ENCODE measurements at places on chromosomes 12 and 14.

DNA sequence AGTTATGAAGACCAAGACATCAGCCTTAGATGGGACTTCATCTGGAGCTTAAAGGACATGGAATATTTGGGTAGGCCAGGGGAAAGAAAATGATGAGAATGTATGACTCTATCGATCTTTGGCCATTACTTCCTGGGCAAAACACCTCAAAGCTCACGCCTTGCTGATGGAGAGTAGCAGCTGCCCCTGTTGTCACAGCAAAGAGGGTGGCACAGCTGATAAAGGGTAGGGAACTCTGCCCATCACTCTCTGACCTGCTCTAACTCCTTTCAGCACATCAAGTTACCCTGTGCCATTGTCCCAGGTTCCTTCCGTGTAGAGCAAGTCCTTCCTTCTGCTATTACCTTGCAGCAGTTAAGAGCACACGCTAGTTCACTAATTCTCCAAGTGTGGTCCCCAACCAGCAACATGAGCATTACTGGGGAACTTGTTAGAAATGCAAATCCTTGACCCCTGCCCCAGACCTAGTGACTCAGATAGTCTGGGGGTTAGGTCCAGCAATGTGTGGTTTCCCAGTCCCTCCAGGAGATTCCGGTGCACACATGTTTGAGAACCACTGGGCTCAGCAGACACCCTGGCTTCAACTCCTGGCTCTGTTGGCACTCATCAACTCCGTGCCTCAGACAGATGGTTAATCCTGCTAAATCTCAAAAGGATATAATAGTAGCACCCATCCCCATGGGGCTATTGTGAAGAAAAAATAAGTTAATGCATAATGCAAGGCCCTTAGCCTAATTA lies 93.7 kb upstream of the EEA1 start:
- peak; percentile 74 for DNase-seq

DNA sequence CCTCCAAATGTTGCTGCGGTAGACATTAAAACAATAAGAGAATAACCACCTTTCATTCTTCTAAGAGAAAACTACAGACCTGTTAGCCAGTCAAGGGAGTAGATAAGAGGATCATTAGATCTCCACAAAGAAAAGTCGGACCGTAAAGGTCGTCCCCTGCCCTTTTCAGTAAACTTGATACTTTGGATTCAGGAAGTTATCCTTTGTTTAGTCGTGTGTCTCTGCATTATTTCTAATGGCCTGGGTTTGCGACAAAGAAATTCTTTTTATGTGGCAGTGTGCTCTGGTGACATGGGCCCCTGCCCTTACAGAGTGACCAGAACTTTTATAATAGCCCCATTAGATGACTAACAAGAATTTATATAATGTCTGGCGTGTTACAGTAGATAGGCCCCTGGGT lies 44.6 kb upstream of the EVL start:
- DNase-seq = no peak

GRCh38 chr14:100303179-100303578 lies 3.1 kb downstream of the SLC25A29 start:
- no peak for DNase-seq

DNA sequence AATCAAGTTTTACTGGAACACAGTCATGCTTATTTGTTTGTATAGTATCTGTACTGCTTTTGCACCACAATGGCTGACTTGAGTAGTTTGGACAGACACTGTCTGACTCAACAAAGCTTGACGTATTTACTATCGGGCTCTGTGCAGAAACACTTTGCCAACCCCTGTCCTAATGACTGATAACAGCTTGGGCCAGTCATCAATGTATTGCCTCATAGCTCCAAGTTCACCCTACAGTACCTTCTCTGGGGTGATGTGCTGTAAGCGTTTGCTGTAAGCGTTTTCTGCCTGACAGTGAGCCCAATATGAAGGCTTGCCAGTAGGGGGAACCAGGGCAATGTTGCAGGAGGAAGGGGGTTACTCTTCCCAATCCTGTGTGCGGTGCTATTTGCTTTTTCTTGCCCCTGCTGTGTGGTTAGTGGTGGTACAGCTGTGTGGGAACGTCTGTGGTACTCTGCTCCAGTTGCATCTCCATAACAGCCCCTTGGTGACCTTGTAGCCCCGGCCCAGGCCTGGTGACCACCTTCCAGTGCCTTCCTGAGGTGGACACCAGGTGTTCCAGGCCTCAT lies 5.4 kb upstream of the CCDC177 start:
- peak; percentile 81 for DNase-seq

- DNase-seq = no peak
Observed at GRCh38 chr14:100866666-100867630, 36.6 kb downstream of the RTL1 start.

- DNase-seq = no peak
Observed at GRCh38 chr12:93894391-93895088, 217.4 kb downstream of the CRADD start.

GRCh38 chr12:97474161-97474560 lies 11.6 kb downstream of the RMST start:
- DNase-seq = no peak

DNA sequence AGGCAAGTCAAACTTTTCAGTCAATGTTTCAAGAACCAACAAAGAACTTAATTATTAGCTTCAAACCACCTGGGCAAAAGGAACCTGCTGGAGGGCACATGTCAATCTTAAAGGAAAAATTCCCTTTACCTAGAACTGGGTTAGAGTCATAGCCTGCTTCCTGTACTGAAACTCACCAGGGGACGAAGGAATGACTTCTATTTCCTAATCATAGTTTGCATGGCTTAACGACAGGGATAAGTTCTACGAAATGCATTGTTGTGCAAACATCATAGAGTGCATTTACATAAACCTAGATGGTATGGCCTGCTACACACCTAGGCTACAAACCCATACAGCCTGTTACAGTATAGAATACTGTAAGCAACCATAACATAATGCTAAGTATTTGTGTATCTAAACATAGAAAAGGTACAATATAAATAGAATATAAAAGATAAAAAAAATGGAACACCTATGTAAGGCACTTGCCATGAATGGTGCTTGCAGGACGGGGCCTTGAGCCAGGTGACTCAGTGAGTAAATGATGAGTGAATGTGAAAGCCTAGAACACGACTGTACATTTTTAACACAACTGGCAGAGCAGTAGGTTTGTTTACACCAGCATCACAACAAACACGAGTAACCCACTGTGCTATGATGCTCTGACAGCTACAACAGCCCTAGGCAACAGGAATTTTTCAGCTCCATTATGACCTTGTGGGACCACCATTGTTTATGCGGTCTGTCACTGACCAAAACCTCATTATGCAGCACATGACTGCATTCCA lies 234.9 kb upstream of the CAND1 start:
- no peak for DNase-seq

- DNase-seq = no peak
Observed at GRCh38 chr14:69154779-69155178, 1.9 kb upstream of the DCAF5 start.

DNA sequence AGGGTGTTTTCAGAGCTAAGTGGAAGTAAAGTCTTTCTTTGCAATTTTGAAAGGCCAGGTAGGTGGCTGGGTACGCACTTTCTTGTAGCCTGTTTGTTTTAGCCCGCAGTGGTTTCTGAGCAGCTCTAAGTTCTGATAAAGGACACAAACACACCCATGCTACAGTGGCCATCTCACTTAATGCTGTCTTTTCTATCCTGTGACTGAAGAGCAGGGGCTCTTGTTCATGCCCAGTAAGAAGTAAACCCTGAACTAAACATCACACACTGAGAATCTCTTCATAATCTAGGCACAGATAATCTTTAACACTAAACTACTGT lies 427.2 kb downstream of the RAD51B start:
- no peak for DNase-seq

DNA sequence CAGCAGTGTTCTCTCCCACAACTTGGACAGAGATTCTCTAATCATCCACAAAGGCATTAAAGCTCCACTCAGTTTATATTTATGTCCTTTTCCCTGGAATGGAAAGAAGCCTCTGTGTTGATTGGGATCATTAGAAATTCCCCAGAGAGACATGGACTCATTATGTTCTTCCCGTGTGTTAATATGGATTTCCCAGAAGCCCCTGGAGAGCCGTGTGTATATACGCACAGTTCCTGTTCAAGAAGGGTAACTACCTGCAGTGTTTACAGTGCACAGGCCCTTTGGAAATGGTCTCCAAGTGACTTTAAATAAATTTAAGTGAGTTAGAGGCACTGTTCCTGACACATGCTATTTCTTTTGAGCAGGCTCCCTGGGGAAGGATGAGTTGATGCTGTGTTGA lies 428.0 kb upstream of the TMTC1 start:
- DNase-seq = no peak

GRCh38 chr12:131141514-131141913 lies 187.8 kb downstream of the ADGRD1 start:
- no peak for DNase-seq

DNA sequence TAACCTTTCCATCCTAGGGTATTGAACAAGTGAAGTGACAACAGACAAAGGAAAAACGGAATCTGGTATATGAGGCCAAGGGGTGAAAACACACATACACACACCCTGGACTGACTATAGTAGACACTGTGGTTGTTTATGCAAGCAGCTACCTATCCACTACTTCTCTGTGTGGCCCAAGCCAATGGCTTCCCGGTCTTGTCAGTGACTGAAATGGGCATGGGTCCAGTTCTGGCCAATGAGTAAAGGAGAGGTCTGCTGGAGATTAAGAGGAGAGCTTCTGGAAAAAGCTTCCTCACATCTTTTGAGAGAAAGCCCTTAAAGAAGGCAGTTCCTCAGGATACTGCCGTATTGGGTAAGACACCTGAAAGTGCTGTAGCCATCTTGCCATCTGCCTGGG lies 19.3 kb downstream of the MBIP start:
- DNase-seq = no peak

DNA sequence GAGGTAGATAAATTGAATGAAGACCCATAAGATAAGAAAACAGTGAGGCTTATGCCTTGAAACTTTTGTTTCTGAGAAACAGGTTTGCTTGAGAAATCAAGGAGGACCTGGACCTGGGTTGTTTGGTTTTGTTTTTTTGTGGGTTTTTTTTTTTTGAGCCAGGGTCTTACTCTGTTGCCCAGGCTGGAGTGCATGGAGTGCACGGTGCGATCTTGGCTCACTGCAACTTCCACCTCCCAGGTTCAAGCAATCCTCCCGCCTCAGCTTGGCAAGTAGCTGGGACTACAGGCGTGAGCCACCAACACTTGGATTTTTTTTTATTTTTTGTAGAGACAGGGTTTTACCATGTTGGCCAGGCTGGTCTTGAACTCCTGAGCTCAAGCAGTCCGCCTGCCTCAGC lies 9.0 kb upstream of the PPTC7 start:
- no peak for DNase-seq

GRCh38 chr14:24037658-24038037 lies 14.2 kb upstream of the CARMIL3 start:
- DNase-seq = no peak

DNA sequence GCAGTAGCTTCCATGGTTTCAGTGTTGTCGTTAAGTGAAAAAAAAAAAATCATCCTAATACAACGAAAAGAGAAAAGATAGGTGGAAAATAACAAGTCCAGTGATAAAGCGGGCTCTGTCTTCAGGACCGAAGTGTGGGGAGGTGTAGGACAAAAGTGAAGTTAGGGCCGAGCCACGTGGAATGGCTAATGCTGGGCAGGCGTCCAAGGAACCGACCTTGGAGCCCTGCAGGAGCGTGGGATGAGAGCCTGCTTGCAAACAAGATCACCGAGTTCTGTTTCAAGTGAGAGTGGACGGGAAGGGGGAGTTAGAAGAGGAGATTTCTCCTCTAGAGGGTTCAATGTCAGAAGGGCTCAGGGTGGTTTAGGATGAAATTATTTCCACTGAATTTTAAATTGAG lies 22.2 kb downstream of the A2ML1 start:
- no peak for DNase-seq

DNA sequence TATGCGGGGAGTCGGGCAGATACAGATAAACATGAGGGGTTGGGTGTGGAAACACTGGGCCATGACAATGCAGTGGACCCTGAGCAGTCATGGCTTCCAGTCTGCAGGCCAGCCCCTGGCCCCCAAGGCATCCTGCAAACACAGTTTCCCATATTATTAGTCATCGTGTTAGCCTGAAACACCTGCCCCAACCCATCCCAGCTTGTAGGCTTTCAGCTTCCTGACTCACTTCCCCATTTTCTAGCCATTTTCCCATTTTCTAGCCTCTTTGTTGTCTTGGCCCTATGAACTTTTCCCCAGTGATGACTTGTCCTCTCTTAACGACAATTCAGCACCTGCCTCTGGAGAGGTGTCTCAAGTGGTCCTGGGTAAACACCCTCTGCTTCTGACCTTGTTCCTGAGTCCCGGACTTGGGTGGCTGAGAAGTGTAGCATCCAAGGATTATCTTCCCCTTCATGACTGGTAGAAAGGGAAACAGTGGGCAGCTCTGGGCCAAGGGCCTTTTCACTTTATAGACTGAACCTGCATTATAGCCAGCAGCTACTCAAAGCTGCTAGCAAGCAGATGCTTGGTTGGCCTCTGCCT lies 4.3 kb upstream of the PGF start:
- no peak for DNase-seq

- DNase-seq = peak; percentile 5
Observed at GRCh38 chr14:33465846-33466700, 484.8 kb downstream of the EGLN3 start.

GRCh38 chr14:105979446-105979845 lies 453.1 kb downstream of the TMEM121 start:
- no peak for DNase-seq

- DNase-seq = no peak
Observed at GRCh38 chr12:3988519-3989217, 115.5 kb upstream of the PARP11 start.

- DNase-seq = peak; percentile 64
Observed at GRCh38 chr14:92687681-92688433, 60.6 kb downstream of the LGMN start.

GRCh38 chr12:81759190-81760051 lies at the start of gene PPFIA2:
Gene PPFIA2, minus strand, starts transcription at chr12:81759350.
- DNase-seq = peak; percentile 73

DNA sequence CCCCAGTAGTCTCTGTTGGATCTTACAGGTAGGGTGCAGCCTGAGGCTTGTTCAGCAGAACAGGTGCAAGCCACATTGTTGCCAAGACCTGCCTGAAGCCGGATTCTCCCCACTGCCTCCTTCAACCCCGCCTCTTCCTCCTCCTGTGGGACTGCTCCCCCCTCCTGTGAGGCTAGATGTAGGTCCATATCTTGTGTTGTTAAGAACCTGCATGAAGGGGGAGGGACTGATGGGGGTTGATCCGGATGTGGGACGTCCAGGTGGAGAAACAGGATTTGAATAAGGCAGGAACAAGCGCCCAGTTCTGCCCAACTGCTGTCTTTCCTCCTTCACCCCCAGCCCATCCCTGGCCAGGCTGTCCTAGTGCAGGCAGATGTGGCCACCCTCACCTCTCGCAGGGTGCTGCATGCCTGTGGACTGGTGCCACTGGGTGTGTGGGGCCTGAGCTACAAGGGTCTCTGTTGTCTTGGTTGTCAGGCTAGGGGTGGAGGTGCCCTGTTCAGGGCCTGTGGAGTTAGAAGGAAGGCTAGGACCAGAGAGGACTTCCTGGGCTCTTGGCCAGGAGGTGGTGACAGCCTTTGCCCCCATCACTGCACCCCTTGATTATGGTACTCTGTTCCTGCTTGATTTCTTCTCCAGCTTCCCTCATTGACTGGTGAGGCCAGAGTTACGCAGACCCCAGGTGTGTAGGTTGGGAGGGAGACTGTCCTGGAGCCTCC lies 1.4 kb downstream of the NR4A1 start:
- DNase-seq = no peak

- DNase-seq = no peak
Observed at GRCh38 chr14:83485591-83485990, 1951.9 kb upstream of the SEL1L start.
